ENCODE measurements at places on chromosomes 3 and 15.

GRCh38 chr3:70108072-70108471, 108.5 kb downstream of the SAMMSON start:
- no peaks in the 10 kb centered on the region for H3K27me3 ChIP-seq
- no peaks in the 10 kb centered on the region for H3K4me1 ChIP-seq
- H3K27ac ChIP-seq = no peak overlapping the region
- no peak overlapping the region for H3K4me3 ChIP-seq
- no peaks in the 10 kb centered on the region for H3K36me3 ChIP-seq
- no peak for DNase-seq

- no peaks in the 10 kb centered on the region for H3K36me3 ChIP-seq
- H3K4me1 ChIP-seq = no peaks in the 10 kb centered on the region
- H3K4me3 ChIP-seq = no peak overlapping the region
- DNase-seq = no peak
- no peak overlapping the region for H3K27ac ChIP-seq
Measured at GRCh38 chr3:49600781-49601180, 46.5 kb downstream of the BSN start.

DNA sequence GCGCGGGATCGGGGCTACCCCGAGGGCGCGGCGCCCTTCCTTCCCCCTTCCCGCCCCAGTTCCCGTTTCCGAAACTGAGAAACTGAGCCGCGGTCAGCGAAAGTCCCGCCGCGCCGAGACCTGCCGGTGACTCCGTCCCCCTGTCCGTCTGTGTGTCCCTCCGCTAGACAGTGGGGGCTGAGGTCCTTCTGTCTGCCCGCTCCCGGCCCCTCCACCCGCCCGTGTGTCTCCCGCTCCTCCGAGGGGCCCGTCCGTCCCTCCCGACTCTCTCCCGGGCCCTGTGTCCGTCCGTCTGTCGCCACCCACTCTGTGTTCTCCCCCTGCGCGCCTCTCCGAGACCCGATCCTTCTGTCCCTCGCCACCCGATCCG, 426 bp downstream of the PRKCD start:
- H3K27me3 ChIP-seq = no peaks in the 10 kb centered on the region
- H3K36me3 ChIP-seq = no peaks in the 10 kb centered on the region
- peaks cover 45% of the 10 kb centered on the region for H3K4me1 ChIP-seq
- H3K4me3 ChIP-seq = peak overlapping the region; percentile 95

- peak overlapping the region; percentile 91 for H3K27ac ChIP-seq
- no peak overlapping the region for H3K4me3 ChIP-seq
- DNase-seq = no peak
- H3K27me3 ChIP-seq = no peaks in the 10 kb centered on the region
Measured at GRCh38 chr15:89115547-89115946, 27.3 kb downstream of the ABHD2 start.

DNA sequence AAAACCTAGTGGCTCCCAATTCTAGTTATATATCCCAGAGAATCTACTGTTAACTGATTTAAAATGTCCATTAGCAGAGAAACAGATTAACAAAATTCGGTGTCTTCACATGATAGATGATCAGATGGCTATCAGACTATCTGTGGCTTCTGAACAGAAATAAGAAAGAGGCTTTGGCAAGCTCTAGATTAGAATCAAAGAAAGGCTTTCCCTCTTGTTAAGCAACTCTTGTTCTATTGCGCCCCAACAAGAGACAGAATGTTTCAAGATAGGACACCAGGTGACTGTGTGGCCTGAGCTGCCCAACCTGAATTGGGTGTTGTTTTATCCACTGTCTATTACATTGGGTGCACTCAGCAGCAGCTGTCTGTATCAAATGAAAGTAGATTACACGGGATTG, 483.7 kb downstream of the FHIT start:
- no peaks in the 10 kb centered on the region for H3K4me1 ChIP-seq
- H3K27ac ChIP-seq = no peak overlapping the region
- H3K27me3 ChIP-seq = no peaks in the 10 kb centered on the region
- H3K36me3 ChIP-seq = no peaks in the 10 kb centered on the region
- H3K4me3 ChIP-seq = no peak overlapping the region

DNA sequence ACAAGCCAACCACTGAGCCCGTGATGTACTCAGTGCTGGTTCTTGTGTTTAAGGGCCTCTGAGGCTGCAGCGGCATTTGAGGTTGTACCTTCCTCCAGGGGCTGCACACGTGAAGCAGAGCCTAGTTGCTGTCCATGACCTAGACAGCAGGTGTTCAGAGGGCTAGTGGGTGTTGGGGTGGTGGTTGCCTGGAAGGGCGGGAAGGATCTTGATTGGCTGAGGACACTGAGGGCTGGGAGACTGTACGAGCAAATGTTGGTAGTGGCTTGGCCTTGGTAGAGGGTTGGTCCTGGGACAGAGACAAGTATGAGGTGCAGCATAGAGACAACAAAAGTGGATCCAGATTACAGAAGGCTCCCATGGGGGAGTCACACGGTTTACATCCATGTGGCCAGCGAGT, 17.0 kb upstream of the HES1 start:
- H3K4me1 ChIP-seq = no peaks in the 10 kb centered on the region
- H3K36me3 ChIP-seq = no peaks in the 10 kb centered on the region
- no peaks in the 10 kb centered on the region for H3K27me3 ChIP-seq
- H3K27ac ChIP-seq = no peak overlapping the region
- H3K4me3 ChIP-seq = no peak overlapping the region
- no peak for DNase-seq

DNA sequence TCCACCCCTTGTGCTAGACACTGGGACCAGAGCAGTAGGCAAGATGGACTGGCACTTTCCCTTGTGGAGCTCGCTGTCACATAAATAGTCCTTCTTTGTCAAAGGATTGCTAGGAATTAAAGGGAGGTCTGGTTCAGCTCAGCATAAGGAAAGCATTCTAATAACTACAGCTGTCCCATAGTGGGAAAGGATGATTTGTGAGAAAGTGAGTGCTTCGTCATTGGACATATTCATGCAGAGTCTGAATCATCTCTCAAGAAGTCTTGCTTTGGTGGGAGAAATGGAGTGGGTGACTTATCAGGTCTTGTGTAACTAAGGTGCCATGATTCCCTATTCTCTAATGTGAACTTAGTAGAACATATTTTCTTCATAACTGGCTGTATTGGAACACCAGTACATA, 14.7 kb downstream of the PPARG start:
- H3K4me3 ChIP-seq = no peak overlapping the region
- H3K27me3 ChIP-seq = no peaks in the 10 kb centered on the region

DNA sequence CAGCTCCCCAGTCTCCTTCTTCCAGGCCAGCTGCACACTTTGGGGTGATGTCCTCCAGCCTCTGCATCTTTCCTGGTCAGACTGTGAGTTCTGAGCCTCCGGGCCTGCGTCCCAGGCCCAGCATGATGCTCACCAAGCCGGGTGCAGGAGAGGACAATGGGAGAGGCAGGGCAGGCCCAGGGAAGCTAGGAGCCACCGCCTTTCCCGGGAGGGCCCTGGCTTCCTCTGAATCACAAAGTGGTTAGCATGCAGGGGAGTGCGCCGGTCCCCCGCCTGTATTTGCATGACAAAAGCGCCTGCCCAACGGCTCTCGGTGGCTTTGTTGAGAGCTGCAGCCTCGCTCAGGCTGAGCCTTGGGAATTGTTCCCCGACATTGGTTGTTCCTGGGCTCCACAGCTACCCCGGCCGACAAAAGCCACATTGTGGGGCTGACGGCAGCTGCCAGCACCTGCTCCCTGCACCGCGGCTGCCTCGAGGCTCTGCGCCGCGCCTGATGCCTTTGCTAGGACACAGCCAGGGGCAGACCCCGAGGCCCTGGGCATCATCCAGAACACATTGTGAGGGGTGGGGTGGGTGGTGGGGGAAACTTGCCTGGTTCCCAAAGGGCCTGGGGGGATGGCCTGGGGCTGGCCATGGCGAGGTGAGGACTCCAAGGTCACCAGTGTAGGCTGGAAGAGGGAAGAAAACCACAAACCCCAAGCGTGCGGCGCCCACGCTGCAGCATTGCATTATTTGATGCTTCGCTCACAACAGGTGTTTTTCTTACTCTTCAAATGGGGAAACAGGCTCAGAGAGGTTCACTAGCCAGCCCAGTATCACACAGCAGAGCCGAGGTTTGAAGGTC, 20.0 kb upstream of the KLF13 start:
- H3K27ac ChIP-seq = no peak overlapping the region
- DNase-seq = no peak
- H3K4me3 ChIP-seq = no peak overlapping the region
- no peaks in the 10 kb centered on the region for H3K4me1 ChIP-seq
- no peaks in the 10 kb centered on the region for H3K36me3 ChIP-seq
- no peaks in the 10 kb centered on the region for H3K27me3 ChIP-seq

DNA sequence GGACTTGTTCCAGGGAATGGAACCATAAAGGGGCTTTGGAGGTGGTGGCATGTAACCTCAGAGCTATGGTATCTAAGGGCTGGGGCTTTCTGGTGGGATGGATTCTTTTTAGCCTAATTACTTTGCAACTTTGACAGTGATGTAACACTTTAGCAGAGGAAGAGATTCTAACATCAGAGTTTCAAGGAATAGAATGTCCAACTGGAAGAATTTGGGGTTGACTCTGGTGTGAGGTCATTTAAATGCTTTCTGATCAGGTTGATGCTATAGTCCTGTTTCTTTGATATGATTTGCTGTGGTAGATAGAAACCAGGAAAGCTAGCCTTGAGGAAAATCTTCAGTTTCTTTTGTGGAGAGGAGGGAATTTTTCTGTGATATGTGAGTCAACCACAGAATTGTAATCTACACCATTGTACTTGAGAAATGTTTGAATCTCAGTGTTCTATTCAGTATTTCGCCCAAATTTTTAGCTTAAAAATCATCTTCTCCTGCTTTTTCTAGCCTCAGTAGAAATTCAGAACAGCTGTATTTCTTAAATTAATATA, 40.0 kb downstream of the ATP2C1 start:
- no peak for DNase-seq
- H3K36me3 ChIP-seq = no peaks in the 10 kb centered on the region
- no peak overlapping the region for H3K4me3 ChIP-seq
- no peaks in the 10 kb centered on the region for H3K4me1 ChIP-seq

DNA sequence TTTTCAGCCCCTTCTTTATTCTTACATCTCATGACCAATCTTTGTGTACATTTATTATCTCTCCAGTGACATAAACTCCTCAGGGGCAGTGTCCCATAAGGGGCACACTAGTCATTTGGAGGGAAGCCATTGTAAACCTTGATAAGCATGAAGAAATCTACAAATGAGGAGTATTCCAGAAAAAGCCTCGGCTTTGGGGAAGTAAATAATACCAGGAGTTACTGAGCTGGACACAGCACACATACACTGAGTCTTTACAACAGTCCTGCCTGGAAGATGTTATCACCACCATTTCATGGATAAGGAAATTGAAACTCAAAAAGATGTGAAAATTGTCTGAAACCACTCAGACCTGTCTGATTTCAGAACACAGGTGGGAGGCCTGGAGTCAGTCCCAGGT, 15.4 kb upstream of the POLR2M start:
- H3K27me3 ChIP-seq = no peaks in the 10 kb centered on the region
- H3K27ac ChIP-seq = peak overlapping the region; percentile 60
- H3K4me1 ChIP-seq = peaks cover 55% of the 10 kb centered on the region
- H3K4me3 ChIP-seq = no peak overlapping the region
- no peak for DNase-seq

DNA sequence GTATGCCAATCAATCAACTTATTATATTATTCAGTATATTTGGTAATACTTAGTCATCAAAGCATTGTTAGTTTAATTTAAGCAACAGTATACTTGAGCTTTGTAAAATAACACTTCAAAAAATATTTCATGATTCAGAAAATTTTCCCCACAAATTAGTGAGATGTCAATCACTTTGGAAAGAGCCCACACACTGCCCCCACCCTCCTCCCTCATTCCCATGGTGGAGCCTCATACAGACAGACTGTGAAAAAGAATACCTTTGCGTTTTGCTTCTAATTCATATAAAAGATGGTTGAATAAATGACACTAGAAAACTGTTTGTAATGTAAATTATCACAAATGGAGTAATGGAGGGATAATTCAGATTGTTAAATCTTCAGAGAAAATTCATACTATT, 43.3 kb upstream of the MYO5C start:
- H3K27ac ChIP-seq = no peak overlapping the region
- no peaks in the 10 kb centered on the region for H3K4me1 ChIP-seq
- H3K4me3 ChIP-seq = no peak overlapping the region
- no peaks in the 10 kb centered on the region for H3K27me3 ChIP-seq
- peaks cover 3% of the 10 kb centered on the region for H3K36me3 ChIP-seq

DNA sequence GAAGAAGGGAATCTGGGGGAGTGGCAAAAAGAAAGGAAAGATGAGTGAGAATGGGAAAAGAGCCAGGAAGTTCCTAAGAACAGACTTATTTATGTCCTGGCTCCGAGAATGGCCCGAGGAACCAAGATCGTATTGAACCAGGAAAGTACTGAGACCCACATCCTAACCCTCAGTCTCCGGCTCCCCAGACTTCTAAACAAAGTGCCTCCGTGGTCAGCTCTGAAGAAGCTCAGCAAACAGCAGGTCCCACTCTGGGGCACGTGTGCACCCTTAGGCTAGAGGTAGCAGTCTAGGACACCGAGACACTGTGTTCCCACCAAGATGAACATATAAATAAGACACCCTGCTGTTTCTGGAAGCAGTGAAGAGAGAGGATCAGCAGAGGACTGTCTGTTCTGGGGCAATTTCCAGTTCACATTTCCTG, 307.4 kb downstream of the NTRK3 start:
- DNase-seq = no peak
- no peak overlapping the region for H3K4me3 ChIP-seq
- H3K27ac ChIP-seq = peak overlapping the region; percentile 55
- H3K27me3 ChIP-seq = no peaks in the 10 kb centered on the region
- H3K4me1 ChIP-seq = peaks cover 24% of the 10 kb centered on the region

DNA sequence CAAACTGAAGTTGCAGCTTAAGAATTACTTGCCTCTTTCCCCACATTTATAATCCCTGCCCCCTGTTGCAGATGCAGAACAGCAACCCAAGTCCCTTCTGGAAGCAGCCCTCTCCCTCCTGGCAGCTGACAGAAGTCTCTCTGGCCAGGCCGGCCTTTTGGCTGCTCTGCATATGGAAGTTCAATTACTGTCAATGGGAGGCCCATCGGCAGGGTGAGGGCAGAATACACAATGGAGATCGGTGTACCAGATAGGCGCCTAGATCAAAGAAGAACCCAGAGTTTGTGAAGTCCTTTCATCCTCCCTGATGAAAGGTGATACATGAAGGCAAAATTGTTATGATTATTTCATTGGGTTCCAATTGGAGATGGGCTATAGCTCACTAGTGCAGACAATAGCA, 327.9 kb upstream of the CTNNB1 start:
- no peaks in the 10 kb centered on the region for H3K4me1 ChIP-seq
- no peak overlapping the region for H3K4me3 ChIP-seq
- no peaks in the 10 kb centered on the region for H3K36me3 ChIP-seq
- no peak overlapping the region for H3K27ac ChIP-seq
- DNase-seq = no peak
- no peaks in the 10 kb centered on the region for H3K27me3 ChIP-seq

DNA sequence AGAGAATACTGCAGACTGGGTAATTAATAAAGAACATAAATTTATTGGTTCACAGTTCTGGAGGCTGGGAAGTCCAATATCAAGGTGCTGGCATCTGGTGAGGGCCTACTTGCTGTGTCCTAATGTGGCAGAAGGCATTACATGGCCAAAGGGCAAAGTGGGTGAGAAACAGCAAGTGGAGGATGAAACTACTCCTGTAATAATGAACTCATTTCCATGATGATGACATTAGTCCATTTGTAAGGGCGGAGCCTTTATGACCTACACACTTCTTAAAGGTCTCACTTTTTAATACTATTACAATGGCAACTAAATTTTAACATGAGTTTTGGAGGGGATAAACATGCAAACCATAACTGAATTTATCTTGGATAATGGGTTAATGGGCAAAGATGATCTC, 139.6 kb upstream of the SGO1 start:
- no peak for DNase-seq
- H3K27me3 ChIP-seq = no peaks in the 10 kb centered on the region
- no peak overlapping the region for H3K4me3 ChIP-seq
- peak overlapping the region; percentile 77 for H3K27ac ChIP-seq
- H3K36me3 ChIP-seq = no peaks in the 10 kb centered on the region
- peaks cover 29% of the 10 kb centered on the region for H3K4me1 ChIP-seq

All from thoracic aorta (tissue), 2 donors.